Naive B cell (primary cell): ENCODE measurements at places on chromosomes 2 and 18.
A peak's percentile ranks its signal among the peaks of the same experiment; 100 is the strongest.

- no peak for DNase-seq
These were observed 488.7 kb upstream of the ACVR2A start for GRCh38 chr2:147356157-147356556.

DNA sequence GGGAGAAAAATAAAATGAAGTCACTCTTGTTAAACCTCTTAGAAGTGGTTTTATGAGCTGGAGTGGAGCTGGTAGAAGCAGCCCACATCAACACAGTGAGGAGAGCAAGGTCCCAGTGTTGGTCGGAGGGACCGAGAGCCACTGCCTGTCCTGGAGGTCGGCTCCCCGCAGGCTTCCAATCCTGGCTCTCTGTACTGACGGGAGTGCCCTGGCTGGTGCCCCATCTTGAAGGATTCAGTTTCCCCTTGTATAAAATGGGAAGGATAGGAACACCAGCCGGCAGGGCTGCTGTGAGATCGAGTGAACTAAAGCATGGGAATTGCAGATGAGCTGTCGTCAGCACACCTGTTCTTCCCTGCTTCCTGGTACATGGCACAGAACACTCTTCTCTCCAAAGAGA is 104.3 kb upstream of the ID2 start:
- no peak for DNase-seq

GRCh38 chr2:31318361-31319336 is 84.7 kb downstream of the EHD3 start:
- peak; percentile 15 for DNase-seq

DNA sequence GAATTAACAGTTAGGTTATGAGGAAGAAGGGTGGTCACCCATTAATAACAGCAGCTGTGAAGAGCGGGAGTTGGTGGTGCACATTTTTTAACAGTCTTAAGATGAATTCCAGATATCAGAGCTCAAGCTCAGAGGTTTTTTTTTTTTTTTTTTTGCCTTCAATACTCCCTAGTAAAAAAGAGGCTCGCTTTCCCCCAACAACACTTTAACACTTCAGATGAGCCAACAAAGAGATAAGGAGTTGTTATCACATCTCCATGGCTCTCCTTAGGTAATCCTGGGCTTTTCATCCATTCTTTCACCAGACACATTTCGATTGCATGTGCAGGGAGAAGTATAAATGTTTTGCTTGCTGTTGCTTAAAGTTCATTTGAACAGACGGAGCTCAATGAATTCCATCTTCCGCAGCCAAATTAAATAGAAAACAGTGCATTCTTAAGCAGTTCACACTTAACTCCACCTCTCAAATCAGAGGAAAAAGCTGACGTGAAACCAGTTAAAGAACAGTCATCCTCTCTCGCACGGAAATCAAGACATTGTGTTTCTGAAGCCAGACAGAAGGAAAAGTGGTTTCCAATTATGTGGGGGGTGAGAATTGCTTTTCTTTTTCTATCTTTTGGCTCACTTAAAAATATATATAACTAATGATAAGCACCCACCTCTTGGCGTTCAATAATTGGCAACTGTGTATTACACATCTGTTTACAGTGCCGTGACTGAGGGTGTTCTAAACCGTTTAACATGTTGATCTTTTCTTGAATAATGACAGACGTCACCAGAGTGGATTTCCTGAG is 118.2 kb downstream of the ZNF521 start:
- no peak for DNase-seq

DNA sequence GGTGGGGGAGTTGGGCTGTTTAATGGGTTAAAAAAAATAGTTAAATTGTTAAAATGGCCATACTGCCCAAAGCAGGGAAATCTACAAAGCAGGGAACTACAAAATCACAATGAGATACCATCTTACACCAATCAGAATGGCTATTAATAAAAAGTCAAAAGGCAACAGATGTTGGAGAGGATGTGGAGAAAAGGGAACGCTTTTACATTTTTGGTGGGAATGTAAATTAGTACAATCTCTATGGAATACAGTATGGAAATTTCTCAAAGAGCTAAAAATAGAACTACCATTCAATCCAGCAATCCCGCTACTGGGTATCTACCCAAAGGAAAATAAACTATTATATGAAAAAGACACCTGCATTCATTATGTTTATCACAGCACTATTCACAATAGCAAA is 27.1 kb downstream of the CLHC1 start:
- DNase-seq, result no peak

GRCh38 chr18:71437511-71437910 is 1106.6 kb downstream of the CBLN2 start:
- no peak for DNase-seq

GRCh38 chr2:10339647-10340592 is 37.2 kb downstream of the HPCAL1 start:
- no peak for DNase-seq

- DNase-seq, result no peak
These were observed 284.5 kb downstream of the RIT2 start for GRCh38 chr18:42830936-42831335.

GRCh38 chr2:46865181-46865970 is 50.2 kb downstream of the MCFD2 start:
- DNase-seq, result no peak

- DNase-seq, result no peak
These were observed 19.1 kb downstream of the MTCL1 start for GRCh38 chr18:8724452-8724851.

GRCh38 chr2:240216167-240216566 is 75.7 kb upstream of the OTOS start:
- no peak for DNase-seq

GRCh38 chr2:10883066-10883465 is 28.7 kb upstream of the KCNF1 start:
- DNase-seq, result no peak

GRCh38 chr2:120052597-120052996 is 39.7 kb downstream of the EPB41L5 start:
- no peak for DNase-seq

DNA sequence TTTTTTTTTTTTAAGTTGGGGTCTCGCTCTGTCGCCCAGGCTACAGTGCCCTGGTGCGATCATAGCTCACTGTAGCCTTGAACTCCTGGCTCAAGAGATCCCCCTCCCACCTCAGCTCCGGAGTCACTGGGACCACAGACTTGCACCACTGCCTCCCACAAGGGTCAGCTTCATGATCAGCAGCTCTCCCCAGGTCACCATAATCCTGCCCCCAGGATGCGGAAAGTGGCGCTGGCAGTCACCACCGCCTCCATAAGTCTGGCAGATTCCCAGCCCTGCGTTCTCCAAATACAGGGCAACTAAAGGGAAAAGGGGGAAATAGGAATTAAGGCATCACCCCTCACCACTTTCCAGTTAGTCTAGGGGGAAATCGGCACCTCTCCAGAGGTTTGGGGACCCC is 5.2 kb upstream of the ARID5A start:
- no peak for DNase-seq

GRCh38 chr18:55732227-55733106 is 144.5 kb upstream of the TCF4 start:
- no peak for DNase-seq

- DNase-seq, result no peak
These were observed 122.1 kb downstream of the PKP4 start for GRCh38 chr2:158578703-158579330.

DNA sequence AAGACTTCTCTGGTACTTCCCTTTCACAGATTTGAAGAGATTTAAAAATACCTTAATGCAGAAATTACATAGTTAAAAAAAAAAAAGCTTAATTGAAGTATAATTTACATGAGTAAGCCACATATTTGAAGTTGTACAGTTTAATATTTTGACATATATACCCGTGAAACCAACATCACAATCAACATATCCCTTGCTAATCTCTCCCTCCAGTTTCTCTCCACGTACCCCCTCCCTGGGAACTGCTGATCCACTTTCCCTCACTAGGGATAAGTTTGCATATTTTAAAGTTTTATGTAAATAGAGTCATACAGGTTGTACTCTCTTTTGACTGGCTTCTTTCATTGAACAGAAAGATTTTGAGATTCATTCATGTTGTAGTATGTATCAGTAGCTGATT is 22.4 kb downstream of the EMILIN2 start:
- no peak for DNase-seq

GRCh38 chr2:132662732-132663131 is 7.3 kb downstream of the LYPD1 start:
- DNase-seq, result no peak

- DNase-seq, result no peak
These were observed 80.2 kb upstream of the PHLPP1 start for GRCh38 chr18:62634979-62635630.

DNA sequence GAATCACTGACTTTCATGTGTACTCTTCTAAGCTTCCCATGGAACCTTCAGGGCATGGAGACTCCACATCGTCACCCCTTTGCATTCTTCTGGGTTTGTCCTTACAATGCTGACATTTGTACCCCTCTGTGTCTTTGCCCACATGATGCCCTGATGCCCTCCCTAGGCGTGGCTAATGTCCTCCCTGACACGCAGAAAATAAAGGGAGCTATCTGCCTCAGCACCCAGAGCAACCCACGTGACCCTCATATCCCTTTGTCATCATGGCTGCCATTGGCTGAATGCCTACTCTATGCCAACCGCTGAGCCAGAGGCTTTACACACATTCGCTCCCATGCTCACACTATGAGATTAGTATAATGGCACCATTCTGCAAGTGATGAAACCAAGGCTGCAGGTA is 86.4 kb upstream of the KLHL29 start:
- DNase-seq, result no peak

DNA sequence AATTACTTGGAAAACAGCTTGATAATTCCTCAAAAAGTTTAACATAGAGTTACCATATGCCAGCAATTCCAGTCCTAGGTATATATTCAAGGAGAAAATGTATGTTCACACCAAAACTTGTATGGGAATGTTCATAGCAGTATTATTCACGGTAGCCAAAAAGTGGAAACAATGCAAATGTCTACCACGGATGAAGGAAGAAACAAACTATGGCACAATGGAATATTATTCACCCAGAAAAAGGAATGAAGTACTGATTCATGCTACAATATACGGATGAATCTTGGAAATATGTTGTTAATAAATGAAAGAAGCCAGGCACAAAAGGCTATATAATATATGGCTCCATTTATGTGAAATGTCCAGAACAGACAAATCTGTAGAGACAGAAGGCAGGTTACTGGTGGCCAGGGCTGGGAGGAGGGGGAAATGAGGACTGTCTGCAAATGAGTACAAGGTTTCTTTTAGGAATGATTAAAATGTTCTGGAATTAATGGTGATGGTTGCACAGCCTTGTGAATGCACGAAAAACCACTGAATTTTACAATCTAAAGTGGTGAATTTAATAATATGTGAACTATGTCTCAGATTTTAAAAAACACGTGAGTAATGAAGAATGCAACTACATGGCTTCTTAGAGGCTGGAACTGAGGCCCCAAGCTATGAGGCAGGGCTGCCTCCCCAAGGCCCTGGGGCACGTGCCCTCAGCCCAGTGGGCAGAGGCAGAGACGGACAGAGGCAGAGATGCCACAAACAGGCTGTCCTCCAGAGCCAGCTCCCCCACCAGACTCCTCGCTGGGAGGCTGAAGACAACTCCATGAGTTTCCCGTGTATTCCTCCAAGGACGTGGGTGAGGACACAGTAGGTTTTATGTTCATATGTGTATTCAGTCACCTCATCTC is 5.0 kb downstream of the LIMS2 start:
- DNase-seq, result no peak

GRCh38 chr2:149781263-149781808 is 193.8 kb upstream of the MMADHC start:
- no peak for DNase-seq

- peak; percentile 31 for DNase-seq
These were observed 57.2 kb downstream of the MAP4K3 start for GRCh38 chr2:39379643-39380524.

DNA sequence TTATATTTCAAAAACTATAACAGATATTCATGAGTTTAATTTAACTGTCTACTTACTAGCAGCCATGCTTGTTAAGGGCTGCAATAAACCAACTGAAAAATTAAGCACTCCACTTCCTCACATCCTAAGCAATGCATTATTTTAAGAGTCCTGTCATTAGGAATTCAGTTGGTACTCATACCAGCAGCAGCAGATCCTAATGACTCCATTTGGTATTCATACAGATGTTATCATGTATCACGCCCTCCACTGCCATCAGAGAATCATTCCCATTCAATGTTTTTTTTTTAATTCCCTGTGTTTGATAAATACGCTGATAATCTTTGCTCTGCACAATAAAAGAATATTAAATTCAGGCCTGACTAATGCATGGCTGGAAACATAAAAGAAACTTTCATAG is 236.8 kb downstream of the AFF3 start:
- no peak for DNase-seq

DNA sequence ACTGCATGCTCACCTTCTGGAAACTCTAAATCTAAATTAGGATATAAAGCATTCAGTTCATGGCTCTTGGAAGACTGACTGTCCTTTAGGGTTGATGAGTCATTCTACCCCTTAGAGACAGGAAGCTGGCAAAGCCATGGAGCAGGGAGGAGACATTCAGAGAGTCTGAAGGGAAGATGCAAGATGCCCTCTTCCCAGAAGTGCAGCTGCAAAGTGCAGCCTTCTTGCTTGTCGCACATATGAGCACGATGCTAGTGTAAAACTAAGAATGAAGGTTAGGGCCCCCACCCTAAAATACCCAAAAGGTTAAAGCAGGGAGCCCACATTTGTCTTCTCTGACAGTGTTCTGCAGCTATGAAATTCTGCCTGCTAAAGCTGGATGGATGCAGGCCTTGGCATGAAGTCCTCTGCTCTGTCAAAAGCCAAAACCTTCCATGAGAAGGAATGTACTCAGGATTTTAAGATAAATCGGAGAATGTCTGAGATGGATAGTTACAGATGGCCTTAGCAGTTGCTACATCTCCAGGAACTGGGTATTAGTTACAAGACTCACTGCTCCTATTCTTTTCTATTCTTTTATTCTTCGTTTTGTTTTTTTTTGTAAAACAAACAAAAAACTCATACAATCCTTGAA is 89.7 kb downstream of the POLE4 start:
- DNase-seq, result no peak

DNA sequence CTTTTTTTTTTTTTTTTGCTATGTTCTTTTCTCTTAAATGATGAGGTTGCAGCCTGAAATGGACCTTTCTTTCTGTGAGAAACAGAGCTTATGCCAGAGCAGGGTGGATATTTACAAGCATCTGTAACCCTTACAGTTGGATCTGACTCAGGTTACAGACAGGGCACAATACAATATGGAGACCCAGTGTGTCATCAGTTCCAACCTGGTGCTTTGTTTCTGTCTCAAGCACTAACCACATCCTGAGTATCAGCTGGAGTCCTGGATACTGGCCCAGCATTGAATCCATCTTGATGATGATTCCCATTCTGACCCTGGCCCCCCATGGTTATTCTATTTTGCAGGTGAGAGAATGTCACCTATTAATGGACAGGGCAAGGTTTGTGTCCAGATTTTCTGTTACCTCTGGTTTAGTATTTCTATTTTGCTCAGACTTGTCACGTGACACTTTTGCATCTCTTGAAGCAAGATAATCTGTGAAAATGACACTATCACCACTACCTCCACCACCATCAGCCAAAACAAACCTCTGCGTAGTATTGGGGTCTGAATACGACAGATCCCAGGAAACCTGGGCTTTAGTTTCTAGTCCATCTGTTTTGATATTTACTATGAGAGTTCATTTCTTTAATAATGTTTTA is 174.0 kb downstream of the CCDC85A start:
- DNase-seq, result no peak

GRCh38 chr2:160652236-160652635 is 158.6 kb upstream of the RBMS1 start:
- DNase-seq, result no peak

- no peak for DNase-seq
These were observed 2.4 kb downstream of the MTCL1 start for GRCh38 chr18:8707556-8708300.
